CD4-positive, alpha-beta T cell treated with Interleukin-4 for 1 hour (primary cell): ENCODE measurements at places on chromosomes 2 and 18.

DNA sequence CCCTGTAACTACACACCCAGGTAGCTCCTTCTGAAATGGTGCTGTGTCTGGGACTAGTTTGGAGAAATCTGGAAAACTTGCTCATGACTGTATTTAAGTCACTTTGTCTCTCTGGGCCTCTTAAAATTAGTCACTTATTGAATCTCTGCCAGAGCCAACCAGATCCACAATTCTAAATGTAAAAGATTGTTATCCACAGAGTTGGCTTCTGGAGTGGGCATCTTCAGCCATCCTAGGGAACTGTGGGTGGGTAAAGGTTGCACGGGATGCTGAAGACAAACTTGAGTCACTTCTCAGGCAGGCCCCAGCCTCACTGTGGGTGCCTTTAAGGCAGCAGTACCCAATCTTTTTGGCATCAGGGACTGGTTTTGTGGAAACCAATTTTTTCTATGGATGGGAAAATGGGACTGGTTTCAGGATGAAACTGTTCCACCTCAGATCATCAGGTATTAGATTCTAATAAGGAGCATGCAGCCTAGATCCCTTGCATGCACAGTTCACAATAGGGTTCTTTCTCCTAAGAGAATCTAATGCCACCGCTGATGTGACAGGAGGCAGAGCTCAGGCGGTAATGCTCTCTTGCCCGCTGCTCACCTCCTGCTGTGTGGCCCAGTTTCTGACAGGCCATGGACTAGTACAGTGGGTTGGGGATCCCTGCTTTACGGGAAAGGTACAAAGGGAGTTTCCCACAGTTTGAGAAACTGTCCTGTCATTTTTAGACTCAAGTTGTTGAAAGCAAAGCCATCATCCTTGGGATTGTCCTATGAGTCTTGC lies 98.3 kb upstream of the SPRED2 start:
- DNase-seq = no peak

DNA sequence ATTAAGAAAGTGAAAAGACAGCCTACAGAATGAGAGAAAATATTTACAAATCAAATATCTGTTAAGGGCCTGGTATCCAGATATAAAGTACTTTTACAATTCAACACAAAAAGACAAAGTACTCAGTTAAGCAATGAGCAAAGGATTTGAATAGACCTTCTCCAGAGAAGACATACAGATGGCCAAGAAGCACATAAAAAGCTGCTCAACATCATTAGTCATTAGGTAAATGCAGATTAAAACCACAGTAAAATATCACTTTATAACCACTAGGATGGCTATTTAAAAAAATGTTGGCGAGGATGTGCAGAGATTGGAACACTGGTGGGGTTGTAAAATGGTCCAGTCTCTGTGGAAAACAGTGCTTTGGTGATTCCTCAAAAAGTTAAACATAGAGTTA lies 38.9 kb downstream of the RAB31 start:
- DNase-seq = no peak

- DNase-seq = no peak
Observed at GRCh38 chr2:152100961-152101360, 2.1 kb upstream of the CACNB4 start.

DNA sequence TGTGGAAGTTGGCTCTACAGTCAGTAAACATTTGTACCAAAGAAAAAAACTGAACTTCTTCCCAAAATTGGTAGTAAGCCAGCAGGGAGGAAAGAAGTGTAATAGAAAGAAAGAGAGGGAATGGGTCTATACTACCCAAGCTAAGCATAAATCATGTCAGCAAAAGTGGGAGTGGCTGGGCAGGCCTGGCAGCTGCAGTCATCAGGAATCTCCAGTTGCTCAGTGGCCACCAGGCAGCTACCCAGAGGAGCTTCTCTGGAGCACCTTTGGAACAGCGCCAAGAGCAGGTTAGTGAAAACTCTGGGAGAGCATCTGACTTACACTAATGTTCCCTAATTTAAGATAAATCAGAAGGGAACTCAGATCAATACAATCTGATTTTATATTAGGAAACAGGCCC lies 14.3 kb downstream of the FRZB start:
- DNase-seq = no peak

- DNase-seq = no peak
Observed at GRCh38 chr2:17660219-17660618, 93.4 kb downstream of the SMC6 start.

GRCh38 chr2:24820598-24821432 lies 27.6 kb downstream of the CENPO start:
- no peak for DNase-seq

- DNase-seq = no peak
Observed at GRCh38 chr2:95278051-95278471, 3.8 kb downstream of the PROM2 start.
